CD4-positive, alpha-beta T cell treated with Interferon alpha-2 for 1 hour (primary cell): ENCODE measurements at places on chromosomes 12 and 14.

DNA sequence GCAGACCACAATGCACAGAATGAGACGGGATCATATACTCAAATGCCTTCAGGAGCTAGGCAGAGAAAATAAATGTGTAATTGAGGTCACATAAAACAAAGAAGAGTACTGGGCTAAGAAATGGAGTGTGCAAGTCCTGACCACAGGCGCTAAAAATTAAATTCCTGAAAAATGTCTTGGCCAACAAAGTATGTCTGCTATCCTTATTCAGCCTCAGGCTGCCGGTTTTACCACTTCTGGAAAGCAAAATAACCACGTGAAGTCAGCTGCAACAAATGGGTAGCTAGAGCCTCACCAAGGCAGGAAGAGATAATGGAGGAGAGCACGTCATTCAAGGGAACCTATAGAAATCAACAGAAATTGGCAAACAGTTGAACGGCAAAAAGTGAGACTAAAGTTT, 3.1 kb downstream of the PYGL start:
- no peak for DNase-seq

DNA sequence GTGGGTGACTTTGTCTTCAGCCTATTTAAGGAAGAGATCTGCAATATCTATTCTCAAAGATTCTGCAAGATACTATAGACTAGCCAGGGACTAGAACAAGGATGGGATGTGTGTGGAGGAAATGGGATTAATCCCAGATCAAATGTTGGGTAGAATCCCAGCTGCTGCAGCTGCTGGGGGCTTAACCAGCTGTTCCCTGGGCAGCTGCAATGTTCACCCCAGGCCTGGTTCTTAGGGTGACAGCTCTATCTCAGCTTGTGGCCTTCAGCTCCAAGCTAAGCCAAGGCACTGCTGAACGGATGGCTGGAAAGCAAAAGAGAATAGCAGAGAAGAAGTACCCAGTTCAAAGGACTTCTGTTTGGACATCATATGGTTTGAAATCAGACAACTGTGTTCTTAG, 10.0 kb upstream of the RHEBL1 start:
- DNase-seq, result no peak

DNA sequence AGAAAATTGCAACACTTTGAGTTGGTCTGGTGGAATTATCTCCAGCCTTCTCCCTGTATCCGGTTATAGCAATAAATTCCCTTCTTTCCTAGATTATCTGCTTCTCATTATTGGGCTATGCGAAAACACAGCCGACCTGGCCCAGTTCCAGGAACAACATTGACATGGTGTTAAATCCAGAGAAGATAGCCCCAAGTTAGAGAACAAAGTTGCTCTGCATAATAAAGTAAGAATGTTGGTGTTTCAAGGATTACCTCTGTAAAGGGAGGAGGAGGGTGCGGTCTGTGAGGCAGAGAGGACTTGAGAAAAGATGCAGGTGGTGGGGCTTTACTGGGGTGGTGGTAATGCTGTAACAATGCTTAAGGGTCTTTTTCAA, 12.1 kb downstream of the TCL1A start:
- no peak for DNase-seq

GRCh38 chr12:4829793-4830162, 79.9 kb upstream of the KCNA1 start:
- no peak for DNase-seq

- DNase-seq, result no peak
Measured at GRCh38 chr12:124555168-124556073, 12.0 kb downstream of the NCOR2 start.

DNA sequence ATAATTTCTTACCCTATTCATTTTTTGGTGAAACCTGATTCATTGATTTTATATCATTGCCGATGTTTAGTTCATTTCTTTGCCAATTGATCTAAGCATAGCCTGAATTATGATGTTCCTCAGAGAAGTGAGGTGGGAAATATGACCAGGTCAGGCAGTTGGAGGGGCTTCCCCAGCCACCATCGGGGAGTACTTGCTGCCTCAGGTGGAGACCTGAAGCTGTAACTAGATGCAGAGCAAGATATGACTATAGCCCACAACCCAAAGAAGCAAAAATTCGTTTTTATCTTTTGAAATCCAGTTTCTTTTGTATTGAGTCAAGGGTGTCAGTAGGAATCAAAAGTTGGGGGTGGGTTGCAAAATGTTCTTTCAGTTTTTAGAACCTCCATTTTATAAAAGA, 7.9 kb downstream of the PTGDR start:
- no peak for DNase-seq

DNA sequence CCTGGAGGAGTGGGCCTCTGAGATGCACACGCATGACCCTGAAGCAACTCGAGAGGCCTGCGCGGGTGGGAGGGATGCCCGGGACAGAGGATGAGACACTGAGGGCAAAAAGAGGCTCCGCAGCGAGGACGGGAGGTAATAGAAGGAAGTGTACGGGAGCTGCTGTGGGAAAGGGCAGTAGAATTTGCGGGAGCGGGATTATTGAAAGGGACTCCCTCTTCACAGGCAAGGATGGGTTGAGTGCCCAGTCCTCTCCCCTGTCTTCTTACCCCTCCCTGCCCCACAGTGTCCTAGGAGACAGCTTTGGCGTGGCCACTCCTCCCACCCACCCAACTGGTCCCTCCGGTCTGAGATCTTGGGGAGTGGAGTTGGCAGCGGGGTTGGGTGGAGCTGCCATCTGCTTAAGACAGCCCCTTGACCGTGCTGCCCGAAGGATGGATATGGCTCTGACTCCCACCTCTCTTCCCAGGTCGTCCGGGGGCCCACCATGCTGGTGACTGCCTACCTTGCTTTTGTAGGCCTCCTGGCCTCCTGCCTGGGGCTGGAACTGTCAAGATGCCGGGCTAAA, 15.7 kb upstream of the ESPL1 start:
- no peak for DNase-seq

DNA sequence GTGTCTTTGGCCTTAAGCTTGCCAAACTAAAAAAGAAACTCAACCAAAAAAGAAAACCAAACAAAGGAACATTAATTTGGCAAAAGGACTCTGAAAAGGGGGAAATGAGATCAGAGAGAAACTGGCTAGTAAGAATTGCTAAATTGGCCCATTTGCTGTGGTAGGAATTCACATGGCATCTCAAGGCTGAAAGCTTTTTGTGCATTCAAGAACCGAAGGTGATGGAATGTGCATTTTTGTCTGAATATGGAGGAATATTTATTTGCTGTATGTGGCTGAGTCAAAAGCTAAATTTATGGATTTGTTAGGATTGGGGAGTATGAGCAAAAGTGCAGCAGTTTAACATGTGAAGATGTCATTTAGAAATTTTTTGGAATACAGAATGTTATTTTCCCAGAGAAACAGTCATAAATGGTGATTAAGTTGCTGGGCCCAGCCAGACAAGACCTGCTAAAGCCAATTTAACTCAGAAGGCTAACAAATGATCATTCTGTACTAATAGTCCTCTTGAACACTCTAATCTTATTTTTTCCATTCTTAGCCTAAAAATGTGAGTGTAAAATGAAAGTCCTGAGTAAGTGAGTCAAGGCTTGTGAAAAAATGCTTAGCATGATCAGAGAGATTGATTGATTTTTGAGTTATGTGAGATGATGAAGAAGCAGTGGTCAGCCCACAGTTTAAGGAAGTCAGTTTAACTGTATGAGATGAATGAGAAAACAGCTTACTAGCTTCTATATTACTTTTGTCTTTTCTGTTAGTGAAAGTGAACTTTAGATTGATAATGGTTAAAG, 94.1 kb downstream of the ANO6 start:
- DNase-seq, result no peak

- DNase-seq, result peak; percentile 53
Measured at GRCh38 chr14:93033983-93034670, 81.6 kb downstream of the ITPK1 start.

GRCh38 chr12:121712190-121712460, 427 bp upstream of the TMEM120B start:
- DNase-seq, result peak; percentile 43
